ENCODE measurements at places on chromosomes 12 and 14.

GRCh38 chr12:93483151-93483807 lies 16.0 kb downstream of the MRPL42 start:
- DNase-seq, result no peak

DNA sequence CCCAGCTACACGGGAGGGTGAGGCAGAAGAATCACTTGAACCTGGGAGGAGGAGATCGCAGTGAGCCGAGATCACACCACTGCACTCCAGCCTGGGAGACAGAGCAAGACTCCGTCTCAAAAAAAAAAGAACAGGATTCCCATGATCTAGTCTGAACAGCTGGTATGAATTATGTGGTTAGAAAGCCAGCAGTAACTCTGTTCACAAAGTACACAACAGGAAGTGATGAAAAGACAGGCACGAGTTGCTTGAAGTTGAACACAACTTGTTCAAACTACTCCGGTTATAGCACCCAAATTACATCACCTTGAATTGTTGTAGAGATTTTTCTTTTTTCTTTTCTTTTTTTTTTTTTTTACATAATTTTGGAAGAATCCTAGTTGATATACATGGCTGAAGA lies 238.8 kb upstream of the RGS6 start:
- DNase-seq, result no peak

DNA sequence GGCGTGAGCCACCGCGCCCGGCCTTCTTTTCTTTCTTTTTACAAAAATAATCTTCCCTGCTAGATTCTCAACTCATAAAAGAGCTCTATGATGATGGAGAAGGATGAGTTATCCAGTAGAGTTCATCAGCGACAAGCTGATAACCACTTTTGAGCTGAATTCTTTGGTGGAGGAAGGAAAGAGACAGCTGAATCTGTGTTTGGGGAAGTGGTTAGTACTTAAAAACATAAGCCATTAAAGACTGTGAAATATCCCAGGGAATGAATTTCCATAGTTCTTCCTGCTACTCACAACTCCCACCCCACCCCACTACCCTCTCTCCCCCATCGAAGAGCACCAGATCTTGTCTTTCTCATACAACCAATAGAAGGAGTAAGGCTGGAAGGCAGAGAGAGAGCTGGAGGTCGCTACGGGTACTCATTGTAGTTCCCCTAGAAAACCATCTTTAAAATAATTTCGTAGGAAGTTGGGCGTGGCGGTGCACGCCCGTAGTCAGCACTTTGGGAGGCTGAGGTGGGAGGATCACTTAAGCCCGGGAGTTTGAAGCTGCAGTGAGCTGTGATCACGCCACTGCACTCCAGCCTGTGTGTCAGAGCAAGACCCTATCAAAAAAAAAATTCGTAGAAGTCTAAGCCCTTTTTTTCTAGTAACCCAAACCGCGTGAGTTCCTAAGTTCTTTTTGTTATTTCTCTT lies 647 bp upstream of the ESPL1 start:
- peak; percentile 34 for DNase-seq

DNA sequence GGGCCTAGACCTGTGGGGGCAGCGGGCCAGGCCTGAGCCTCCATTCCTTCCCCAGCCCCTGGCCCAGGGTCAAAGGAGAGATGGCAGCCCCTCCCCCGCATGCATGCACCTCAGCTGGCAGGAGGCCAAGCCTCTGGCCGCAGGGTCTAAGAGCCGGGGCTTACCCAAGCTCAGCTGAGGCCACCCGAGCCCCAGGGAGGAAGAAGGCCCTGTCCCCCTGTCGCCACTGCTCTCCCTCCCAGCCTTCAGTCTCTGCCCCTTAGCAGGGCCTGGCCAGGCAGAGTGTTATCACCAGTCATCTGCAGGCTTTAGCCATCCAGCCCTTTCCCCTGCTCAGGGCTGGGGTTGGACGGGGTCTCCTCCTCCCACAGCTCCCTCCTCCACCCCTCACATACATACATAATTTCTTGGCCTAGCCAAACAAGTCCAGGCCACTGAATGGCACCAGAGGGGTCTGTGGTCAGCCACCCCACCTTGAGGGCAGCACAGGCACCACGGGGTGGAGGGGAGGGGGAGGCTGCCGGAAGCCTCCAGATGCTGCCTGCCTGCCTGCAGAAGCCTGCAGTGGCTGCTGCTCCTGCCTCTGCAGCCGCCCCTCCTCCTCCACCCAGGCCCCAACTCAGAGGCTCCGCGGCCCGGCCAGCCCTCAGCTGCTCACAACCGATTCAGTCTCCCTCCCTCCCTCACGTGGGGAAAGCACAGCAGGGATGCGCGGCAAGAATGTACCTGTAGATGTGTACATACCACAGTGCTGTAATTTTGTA lies 22.8 kb downstream of the RAB35 start:
- no peak for DNase-seq

- no peak for DNase-seq
Observed at GRCh38 chr12:4540170-4540569, 1.5 kb downstream of the RAD51AP1 start.

GRCh38 chr12:97943359-97943758 lies 480.8 kb downstream of the RMST start:
- no peak for DNase-seq

DNA sequence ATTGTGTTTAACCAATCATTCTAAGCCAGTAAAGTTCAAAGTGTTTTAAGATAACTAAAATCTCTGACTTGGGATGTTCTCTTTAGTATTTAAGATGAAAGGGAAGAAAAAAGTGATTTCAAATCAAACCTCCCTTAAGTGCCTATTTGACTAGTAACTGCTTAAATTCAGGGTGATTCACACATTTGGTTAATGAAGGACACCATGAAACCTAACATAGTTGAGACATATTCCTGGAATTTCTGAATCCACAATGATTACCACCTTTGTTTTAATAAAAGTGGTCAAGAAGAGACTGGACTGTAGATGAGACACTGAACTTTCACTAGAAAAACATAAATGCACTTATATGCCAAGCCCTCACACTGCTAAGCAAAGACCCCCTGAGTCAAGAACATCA lies 138.7 kb downstream of the MED13L start:
- DNase-seq, result no peak

DNA sequence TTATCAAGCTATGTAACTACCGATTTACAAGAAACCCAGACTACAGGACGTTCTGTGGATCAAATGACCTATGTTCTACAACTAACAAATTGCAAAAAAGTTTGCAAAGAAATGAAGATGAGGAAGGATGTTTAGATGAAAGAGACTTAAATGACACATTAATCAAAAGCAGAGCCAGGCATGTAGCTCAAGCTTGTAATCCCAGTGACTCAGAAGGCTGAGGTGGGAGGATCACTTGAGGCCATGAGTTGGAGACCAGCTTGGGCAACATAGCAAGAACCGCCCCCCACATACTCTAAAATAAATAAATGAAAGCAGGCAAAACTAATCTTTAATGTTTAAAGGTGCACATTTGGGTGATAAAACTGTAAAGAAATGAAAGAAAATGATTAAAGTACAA lies 331.9 kb downstream of the BTG1 start:
- DNase-seq, result no peak

- DNase-seq, result no peak
Observed at GRCh38 chr12:48118284-48118871, 786 bp upstream of the PFKM start.

- no peak for DNase-seq
Observed at GRCh38 chr14:59827401-59827800, 43.2 kb downstream of the RTN1 start.

GRCh38 chr12:56336361-56337167 lies 2.1 kb upstream of the IL23A start:
- DNase-seq, result no peak

GRCh38 chr12:96879301-96879700 lies 27.8 kb upstream of the NEDD1 start:
- no peak for DNase-seq

- no peak for DNase-seq
Observed at GRCh38 chr14:104830781-104831180, 29.9 kb downstream of the ZBTB42 start.

- no peak for DNase-seq
Observed at GRCh38 chr12:68306564-68306963, 25.6 kb downstream of the MDM1 start.

DNA sequence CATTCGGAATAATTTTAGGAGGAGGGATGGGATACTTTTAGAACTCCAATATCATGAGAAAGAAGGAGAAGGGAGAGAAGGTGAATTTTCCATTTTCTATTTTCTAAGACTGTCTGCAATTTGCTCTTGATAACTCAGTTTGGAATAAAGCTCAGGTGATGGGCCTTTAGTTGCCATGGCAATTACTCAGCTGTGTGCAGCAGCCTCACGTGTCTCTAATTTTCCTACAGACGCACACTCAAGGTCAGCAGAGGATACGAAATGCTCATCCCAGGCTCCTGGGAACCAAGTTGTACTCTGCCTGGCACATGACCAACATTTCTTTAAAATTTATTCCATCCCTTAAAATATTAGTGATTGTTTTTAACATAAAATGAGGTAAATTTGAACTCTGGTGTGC lies 76.7 kb downstream of the TTC8 start:
- no peak for DNase-seq

DNA sequence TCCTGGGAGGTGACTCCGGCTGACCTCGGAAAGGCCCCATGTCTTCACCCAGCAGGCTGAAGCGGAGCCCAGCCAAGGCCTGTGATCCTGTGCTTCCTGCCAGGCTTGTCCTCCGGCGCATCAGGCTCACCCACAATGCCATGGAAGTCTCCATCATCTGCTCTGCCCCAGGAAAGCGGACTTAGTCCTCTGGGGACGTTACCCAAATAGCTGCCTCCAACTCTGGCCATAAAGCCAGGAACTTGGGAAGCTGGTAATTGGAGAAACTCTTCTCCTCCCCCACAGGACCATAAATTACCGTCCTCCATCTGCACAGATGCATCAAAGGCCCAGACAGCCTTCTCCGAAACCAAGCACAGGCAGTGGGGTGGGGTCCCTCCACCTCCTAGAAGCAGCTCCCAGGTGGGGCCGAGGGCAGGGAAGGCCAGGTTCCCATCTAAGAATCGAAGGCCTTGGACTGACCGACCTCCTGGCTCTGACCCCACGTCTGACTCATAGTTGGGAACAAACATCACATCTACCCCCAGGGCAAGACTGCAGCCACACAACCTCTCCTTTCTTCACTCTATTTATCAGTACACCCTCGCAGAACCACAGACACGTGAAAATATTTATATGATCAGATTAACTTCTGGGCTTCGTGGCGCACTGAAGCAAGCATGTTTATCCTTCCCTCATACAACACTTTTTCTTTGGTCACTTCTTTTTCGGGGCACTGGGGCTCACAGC lies 56.4 kb downstream of the PITPNM2 start:
- DNase-seq, result no peak

DNA sequence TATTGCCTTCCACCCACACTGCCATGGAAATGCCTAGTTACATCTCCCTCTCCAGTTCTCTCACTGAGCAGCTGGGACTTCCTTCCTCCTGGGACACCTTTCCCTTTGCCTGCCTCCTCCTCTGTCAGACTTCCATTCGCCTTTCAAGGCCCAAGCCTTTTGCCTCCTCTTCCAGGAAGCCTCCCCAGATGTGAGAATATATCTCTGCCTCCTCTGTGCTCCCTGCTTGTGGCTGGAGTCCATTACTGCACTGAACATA lies 3.1 kb downstream of the IFI27L2 start:
- DNase-seq, result no peak

GRCh38 chr12:108811411-108812180 lies 45.8 kb downstream of the SSH1 start:
- no peak for DNase-seq

- no peak for DNase-seq
Observed at GRCh38 chr12:27060740-27061139, 21.6 kb downstream of the C12orf71 start.

DNA sequence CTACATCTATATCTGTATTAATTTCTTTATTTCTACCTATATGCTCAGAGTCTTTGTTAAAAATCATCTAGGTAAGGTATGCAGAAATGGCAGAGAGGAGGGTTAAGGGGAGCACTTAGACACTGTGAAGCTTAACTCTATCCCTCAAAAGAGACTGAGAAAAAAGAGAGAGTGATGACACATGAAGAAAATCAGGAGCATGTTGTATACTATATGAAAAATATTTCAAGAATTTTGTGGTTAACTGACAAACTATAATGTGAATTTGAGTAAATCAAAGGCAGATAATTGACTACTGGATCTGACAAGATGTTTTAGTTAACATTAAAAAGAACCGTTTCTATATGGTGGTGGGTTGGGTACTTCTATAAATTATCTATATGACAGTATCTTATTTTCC lies 1814.2 kb upstream of the SEL1L start:
- no peak for DNase-seq

- peak; percentile 7 for DNase-seq
Observed at GRCh38 chr12:100141998-100142850, 450 bp downstream of the BLTP3B start.

DNA sequence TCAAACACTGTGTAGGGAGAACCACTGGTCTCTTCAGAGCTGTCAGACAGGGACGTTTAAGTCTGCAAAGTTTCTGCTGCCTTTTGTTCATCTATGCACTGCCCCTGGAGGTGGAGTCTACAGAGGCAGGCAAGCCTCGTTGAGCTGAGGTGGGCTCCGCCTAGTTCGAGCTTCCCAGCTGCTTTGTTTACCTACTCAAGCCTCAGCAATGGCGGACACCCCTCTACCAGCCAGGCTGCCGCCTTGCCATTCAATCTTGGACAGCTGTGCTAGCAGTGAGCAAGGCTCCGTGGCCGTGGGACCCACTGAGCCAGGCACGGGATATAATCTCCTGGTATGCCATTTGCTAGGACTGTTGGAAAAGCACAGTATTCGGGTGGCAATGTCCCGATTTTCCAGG lies 24.6 kb upstream of the YBX3 start:
- DNase-seq, result no peak

DNA sequence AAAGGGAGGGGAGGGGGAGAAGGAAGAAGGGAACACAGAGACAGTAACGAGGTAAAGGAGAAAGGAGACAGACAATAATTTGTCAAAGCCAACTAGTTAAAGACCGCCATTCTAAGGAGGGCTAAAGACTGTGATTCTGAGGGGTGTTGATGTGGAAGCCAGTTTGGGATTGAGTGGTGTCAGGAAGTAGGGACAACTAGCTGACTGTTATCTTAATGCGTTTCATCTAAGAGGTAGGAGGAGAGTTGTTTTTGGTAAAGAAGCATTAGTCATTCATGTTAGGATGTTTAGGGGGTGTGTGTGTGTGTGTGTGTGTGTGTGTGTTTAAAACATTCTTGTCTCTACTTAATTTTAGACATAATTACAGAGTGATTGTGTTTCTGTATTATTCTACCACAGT lies 95.0 kb downstream of the INSM2 start:
- DNase-seq, result no peak

Data from stimulated activated CD8-positive, alpha-beta memory T cell treated with anti-CD3 and anti-CD28 coated beads, Interleukin-7, amount 100 ng/mL, for 48 hours (primary cell).